ENCODE measurements at places on chromosomes 2 and 18.
A peak's percentile ranks its signal among the peaks of the same experiment; 100 is the strongest.

DNA sequence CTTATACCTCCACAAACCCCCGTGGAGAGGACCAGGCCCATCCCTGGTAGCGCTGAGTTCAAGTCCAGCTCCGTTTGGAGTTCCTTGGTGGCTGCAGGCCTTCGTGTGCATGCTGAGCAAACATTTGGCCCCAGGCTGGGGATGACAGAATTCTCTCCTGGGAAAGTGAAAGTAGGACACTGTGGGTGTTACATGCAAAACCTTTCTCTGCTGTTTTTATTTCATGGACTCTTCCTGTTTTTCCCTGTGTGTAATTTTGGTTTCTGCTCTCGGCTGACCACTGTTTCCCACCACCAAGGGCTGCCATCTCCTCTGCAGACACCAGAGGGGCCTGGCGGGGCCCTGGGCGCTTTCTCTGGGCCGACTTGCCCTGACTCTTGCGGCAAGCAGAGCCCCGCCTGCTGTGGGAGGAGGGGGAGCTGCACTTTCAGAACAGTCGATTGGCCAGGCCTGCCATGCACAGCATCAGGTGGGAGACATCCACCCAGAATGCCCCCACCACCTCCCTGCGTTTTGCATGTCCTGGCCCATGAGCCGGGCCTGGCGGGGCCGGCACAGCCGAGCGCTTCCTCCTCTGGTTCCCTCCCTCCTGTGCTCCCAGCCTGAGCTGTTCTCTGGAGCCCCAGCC is 102.4 kb downstream of the CABLES1 start:
- peak; percentile 86 for DNase-seq

GRCh38 chr2:168519534-168520308 is 63.6 kb downstream of the CERS6 start:
- DNase-seq: no peak

GRCh38 chr2:66694087-66694860 is 259.3 kb downstream of the MEIS1 start:
- DNase-seq: no peak

DNA sequence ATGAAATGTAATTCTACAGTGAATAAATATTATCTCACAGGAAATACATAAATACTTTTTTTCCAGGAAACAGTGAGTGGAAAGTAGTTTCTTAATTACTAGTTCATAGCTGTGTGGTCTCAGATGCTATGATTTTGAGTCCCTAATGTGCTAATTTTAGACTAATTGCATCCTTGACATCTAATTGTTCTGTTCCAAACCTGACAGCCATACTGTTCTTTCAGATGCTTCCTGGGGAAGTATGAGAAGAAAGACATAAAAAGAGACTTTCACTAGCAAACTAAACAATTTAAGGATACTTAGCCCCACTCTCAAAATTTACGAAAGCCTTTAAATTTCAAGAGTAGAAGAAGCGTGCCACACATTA is 350.9 kb upstream of the CDH20 start:
- DNase-seq: no peak

GRCh38 chr2:9673914-9674481 is 43.2 kb upstream of the YWHAQ start:
- DNase-seq: no peak

- DNase-seq: no peak
These were observed 12.4 kb downstream of the HS6ST1 start for GRCh38 chr2:128306081-128306930.

DNA sequence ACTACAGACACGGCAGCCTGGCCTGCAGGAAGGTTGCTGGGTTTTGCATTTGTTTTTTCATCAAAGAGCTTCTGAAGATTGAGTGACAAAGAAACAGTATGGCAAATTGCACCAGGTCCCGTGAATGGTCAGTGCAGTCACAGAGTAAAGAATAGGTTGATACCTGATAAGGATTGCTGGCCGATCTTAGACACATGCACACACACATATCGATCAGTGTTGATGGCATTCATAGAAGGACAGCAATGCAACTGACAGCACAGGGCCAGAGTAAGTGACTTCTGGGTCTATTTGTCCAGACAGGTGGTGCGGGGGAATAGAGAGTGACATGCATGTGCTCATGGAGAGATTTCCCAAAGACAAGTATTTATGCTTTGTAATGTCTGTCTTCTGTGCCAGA is 42.8 kb downstream of the NRP2 start:
- DNase-seq: no peak

DNA sequence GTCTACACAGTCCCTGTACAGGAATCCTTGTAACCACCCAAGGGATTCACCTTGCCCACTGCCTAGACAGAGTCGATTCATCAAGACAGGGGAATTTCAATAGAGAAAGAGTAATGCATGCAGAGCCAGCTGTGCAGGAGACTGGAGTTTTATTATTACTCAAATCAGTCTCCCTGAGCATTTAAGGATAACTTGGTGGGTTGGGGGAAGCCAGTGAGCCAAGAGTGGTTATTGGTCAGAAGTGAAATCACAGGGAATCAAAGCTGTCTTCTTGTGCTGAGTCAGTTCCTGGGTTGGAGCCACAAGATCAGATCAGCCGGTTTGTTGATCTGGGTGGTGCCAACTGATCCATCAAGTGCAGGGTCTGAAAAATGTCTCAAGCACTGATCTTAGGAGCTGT is 17.8 kb upstream of the FAM98A start:
- DNase-seq: no peak

DNA sequence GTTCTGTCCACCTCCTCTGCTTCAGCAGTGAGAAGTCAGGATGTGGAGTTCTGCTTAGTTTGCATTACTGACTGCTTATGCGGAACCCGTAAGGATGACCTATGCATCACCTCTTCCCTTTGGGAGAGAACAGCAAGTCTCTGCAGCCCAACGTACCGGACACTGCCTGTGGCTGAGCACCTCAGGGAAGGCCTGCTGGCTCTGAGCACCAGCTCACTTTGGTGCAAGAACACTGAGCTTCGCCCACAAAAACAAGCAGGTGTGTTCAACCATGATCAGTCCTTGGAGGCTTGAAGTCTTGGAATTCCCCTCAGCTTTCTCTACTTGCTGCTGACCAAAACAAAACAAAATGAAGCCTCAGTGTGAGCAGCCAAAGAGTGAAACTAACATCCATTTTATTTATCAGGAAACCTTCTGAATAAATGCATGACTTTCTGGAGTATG is 52.7 kb upstream of the NCK2 start:
- no peak for DNase-seq

GRCh38 chr18:3552305-3552704 is 102.3 kb downstream of the TGIF1 start:
- DNase-seq: no peak

GRCh38 chr2:66684289-66684688 is 249.4 kb downstream of the MEIS1 start:
- DNase-seq: no peak

GRCh38 chr2:36074008-36074407 is 281.6 kb upstream of the CRIM1 start:
- no peak for DNase-seq

DNA sequence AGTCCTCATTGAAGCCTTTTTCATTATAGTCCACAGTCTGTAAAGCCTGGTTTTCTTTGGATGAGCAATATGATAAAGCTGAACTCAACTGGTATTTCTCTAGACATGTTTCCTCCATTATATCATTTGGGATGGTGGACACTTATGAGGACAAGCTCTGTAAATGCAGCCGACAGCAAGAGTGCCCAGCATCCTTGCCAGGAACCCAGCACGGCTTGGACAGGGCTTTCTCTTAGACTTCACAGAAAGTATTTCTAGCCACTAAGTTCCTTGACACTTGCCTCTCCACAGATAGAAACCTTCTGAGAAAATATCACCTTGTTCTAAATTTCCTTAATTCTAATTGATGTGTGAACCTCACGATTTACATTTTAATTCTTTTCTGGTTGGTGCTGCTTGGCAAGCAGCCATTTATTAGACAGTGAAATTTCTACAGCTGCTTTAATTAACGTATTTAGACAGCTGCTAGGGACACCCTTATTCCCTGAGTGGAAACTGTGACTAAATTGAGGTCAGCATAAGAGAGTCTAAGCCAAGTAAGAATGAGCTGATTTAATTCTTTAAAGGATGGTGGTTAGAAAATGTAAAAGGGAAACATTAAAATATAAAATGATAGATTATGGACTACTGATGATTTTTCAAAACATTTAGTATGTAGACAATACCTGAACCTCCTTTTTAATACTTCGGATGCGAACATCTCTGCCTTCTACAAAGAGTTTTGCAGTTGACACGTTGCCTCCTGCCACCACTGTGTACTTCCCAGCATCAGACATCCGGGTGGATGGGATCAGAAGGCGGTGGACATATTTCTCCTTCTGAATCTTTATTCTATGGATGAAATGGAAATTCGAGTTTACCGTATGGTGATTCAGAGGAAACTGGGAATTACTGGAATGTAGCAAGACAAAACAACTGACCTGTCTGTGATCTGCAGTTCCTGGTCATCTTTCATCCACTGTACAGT is 39.8 kb downstream of the TTN start:
- no peak for DNase-seq

DNA sequence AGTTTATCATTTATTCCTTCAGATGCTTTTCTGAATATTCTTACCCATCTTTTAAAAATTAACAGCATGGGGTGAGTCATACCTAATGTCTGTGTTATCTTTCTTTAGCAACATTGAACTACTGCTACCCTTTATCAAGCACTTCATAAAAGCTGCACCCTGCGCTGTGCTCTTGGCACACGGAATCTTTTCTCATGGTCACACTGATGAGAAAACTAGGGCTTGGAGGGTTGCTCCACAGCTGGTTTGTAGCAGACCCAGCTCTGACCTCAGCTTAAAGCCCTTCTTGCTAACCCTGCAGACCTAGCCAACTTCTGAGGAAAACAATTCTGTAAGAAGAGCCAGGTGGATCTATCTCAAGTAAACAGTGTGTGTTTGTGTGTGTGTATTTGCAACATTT is 106.3 kb downstream of the RNF144A start:
- no peak for DNase-seq

GRCh38 chr2:198016243-198016642 is 211.8 kb downstream of the PLCL1 start:
- no peak for DNase-seq

DNA sequence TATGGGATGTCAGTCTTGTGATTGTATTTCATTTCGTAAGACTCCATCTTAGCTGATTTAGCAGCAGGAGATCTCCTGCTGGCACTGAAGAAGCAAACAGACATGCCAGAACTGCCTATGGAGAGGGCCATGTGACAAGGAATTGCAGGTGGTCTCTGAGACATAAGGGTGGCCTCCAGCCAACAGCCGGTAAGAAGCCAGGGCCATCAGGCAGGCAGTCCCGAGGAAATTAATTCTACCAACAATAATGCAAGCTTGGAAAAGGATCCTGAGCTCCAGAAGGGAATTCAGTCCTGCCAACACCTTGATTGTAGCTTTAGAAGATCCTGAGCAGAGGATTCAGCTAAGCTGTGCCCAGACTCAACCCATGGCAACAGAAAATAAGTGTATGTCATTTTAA is 87.1 kb upstream of the DNAJC10 start:
- no peak for DNase-seq

DNA sequence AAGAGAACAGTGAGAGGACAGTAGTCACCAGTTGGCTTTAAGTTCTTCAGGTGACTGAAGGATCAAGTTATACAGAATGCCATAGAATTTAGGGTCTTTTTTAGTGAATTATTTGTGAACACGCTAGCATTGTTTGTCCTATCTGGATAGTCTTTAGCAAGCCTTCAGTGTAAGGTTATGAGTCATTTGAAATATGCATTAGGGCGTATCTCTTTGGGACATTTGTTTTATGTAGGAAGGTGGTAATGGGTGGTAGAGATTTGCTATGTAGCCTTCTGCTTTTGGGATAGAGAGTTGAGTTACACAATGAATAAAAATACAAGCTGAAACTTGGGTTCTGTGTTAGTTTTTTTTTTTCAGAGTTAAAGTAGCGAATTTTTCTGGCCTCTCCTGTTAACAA is 13.0 kb downstream of the ACTR2 start:
- no peak for DNase-seq

GRCh38 chr2:86350751-86351150 is 13.3 kb upstream of the REEP1 start:
- no peak for DNase-seq

GRCh38 chr2:234969306-234970098 is 17.7 kb downstream of the SH3BP4 start:
- DNase-seq: no peak

DNA sequence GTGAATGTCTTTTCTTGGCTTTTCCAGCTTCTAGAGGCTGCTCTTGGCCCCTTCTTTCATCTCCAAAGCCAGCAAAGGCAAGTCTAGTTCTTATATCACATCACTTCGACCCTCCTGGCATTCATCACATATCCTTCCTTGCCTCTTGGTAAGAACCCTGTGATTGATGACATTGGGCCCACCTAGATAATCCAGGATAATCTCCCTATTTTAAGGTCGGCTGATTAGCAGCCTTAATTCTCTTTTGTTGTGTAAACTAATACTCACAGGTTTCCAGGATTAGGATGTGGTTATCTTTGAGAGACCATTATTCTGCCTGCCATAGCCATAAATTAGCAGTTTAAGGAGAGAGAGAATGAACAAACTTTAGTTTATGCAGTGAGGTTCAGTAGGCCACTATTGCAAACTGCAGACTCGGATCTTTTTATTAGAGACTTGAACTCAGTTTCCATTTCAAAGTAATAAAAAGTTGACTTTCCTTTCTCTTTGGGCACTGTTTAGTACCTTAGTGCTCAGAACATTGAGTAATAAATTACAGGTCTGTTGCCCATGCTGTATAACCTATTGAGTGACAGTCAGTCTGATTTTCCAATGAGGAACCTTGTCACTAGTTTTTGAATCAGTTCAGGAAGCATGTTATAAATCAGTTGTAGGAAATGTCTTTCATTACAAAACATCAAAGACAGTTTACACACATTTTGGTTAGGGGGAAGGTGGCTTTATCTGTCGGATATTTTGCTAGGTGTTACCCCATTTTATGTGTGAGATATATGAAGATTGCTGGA is 4.5 kb downstream of the NDUFV2 start:
- DNase-seq: no peak

GRCh38 chr2:121565389-121566250 is 34.9 kb downstream of the RNU4ATAC start:
- DNase-seq: no peak

- DNase-seq: no peak
These were observed 53.3 kb downstream of the CCDC148 start for GRCh38 chr2:158403237-158403636.
